ENCODE measurements at places on chromosomes 3 and 15.

- no peak for DNase-seq
Observed at GRCh38 chr3:167700046-167700445, 34.6 kb downstream of the PDCD10 start.

- no peak for DNase-seq
Observed at GRCh38 chr15:96337365-96338023, 7.0 kb downstream of the NR2F2 start.

DNA sequence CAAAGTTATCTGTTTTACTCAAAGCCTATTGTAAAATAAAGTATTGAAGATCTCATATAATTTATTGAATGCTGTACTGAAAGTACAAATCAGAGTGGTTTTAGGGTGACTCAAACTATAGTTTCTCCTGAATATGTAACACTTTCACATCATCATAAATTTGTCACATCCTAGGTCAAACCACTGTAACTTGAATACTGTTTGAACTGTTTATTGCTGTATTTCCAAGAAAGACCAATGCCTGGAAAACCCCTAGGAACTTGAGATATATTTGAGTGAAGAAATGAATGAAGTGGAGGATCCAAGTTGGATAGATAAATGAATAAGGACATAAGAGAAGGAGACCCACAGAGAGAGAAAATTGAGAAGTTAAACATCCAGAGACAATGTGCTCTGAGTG lies 348.2 kb downstream of the GRM7 start:
- no peak for DNase-seq

DNA sequence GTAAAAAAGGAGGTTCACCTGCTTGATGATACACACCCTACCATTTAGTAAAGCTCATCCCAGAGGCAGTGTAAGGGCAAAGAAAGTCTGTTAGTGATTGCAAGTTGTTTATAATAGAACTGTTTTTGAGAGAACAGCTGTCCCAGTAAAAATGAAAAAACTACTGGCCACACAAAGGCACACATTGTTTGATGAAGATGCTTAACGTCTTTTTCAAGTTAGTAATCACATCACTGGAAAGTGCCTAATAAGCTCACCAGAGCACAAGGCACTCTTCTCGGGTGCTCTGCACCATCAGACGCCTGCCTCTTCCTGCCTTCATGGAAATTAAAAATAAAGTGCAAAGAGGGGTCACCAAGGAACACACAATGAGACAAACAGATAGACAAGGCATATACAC lies 186.9 kb downstream of the PDZRN3 start:
- DNase-seq = no peak

- no peak for DNase-seq
Observed at GRCh38 chr3:168100777-168101492, 5.2 kb upstream of the GOLIM4 start.

- DNase-seq = no peak
Observed at GRCh38 chr15:81829918-81830317, 215.9 kb downstream of the MEX3B start.

- no peak for DNase-seq
Observed at GRCh38 chr3:96000966-96001365, 813.4 kb upstream of the EPHA6 start.

DNA sequence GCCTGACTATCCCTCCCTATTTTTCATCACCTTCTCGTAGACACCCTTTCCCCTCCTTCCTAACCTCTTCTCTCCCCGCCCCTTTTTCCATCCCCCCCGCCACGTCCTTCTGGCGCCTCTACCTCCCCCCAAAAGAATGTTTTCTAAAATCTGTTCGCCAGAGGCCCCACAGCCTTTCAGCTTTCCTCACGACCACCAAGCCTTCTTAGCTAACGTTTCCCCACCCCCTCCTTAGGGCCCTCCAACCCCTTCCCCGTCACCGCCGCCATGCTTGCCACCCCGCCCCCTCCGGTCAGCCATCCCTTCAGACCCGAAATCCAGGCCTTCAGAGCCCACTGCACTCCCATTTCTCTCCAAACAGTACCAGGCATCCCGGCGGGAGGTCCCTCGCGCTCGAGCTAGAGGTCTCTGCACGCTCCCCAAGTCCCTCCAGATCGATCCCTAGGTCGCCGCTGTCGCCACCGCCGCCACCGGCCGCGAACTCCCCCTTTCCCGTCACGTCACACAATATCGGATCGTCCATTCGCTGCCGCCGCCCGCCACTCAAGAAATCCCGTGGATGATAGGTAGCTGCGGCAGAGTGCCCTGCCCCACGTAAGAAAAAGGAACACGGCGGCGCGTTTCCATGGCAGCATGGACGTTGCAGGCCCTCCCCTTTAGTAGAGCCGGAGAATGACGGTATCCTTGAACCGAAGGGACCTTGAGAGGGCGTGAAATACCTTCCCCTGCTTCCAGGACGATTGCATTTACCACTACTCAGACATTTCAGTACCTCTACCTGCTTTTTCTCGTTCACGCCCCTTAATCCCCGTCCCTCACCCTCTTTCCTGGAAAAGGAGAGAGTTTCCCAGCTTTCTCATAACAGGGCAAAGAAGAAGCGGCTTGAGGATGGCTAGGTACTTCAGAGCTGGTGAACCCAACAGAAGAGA lies at the start of gene TP53BP1:
Gene TP53BP1 (minus strand): TSS at position 484 of the 929 bp plus-strand sequence. CDS start 113 bp downstream, at position 371.
- DNase-seq = peak; percentile 95

- DNase-seq = no peak
Observed at GRCh38 chr3:193883551-193883950, 252.4 kb upstream of the HES1 start.

GRCh38 chr15:87703327-87704111 lies 553.0 kb downstream of the NTRK3 start:
- no peak for DNase-seq

DNA sequence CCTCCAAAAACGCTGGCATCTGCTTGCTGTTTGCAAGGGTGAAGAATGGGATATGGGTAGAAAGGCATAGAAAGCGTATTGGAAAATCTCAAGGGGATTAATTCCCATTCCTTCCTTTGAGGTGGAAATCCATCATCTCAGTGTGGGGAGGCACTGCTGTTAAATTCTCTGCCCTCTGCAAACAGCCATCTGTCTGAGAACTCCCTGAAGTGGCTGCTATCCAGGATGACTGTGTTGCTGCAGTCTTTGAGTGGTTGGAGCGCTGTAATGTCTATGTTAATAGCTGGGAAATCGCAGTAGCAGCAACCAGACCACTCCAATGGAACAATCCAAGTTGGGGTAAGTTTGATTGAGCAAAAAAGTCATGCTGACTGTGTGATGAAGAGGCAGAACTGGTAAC lies 625.9 kb downstream of the NLGN1 start:
- DNase-seq = no peak

GRCh38 chr15:52495125-52495524 lies 33.6 kb downstream of the MYO5A start:
- DNase-seq = no peak

DNA sequence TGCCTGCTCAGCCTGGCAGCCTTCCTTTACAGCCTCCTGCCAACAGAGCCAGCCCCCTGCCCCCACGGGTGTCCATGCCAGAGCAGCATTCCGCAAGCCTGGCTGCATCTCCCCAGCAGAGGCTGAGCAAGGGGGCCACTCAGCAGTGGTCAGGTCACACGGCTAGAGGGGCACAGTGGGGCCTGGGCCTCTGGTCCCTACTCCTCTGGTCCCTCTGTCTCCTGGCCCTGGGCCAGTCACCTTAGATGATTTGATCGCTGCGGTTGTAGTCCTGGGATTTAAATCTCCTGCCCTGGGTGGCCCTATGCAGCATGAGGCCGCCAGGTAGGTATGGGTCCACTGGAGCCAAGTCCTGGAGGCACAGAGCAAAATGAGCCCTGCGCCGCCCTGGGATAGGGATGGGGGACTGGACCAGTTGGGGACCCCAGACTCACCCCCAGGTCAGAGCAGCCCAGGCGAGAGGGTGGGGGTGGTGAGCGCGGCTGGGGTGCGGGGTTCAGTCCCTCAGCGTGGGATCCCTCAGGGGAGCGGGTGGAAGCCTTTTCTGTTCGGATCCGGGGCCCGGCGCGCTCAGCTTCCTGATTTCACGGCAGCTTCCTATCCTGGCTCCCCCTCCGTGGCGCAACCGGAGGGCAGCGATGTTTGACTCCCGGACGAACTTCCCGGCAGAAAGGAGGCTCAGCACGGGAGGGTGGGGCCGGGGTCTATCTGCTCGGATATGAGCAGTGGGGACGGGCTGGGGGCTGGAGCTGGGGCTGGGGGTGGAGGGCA lies at the start of gene ZBTB47:
Gene ZBTB47 (plus strand): TSS at position 138 of the 771 bp plus-strand sequence. CDS start 4,659 bp downstream, outside the sequence.
- no peak for DNase-seq

DNA sequence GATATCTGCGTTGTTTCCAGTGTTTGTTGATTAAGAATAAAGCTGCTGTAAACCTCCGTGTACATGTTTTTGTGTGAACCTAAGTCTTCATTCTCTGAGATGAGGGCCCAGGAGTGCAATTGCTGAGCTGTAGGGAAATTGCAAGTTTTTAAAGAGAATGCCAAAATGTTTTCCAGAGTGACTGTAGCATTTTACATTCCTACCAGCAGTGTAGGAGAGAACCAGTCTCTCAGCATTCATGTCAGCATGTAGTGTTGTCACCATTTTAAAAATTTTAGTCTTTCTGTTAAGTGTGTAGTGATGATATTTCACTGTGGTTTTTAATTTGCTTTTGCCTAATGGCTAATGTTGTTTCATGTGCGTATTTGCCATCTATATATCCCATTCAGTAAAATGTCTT lies 3.4 kb upstream of the MGLL start:
- no peak for DNase-seq

DNA sequence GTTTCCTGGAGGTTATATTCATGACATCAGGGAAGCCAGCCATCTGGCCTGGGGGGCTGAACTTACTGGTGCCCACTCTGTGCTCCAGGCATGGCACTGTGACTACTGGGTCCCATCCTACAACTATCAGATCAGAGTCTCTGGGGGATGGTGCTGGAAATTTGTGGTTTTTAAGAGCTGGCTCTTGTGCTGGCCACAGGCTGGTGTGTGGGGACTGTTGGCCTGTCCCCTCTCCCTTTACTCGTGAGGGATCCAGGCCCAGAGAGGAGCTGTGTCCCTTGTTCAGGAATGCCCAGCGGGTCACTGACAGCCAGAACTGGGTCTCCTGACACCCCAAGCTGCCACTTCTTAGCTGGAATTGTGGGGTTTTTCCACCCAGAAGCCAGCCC lies 44.5 kb upstream of the SEC22A start:
- DNase-seq = no peak

Data from CD4-positive, alpha-beta T cell treated with Interleukin-2 at 100 ng/mL for 4 hours (primary cell).